Uterine smooth muscle cell (primary cell): ENCODE measurements at places on chromosomes 5 and 9. TPM values are rescaled to one million over a fixed set of nuclear protein-coding genes. Genes with fewer than 3 reads are reported as not detected.

BARHL1 gene
- not detected in 2 replicates for total RNA-seq

ORM2 gene
- total RNA-seq, result not detected in 2 replicates

SCGB3A2 gene
- not detected in 2 replicates for total RNA-seq

LAMC3 gene
- total RNA-seq, result 0.89 and 1.00 TPM in 2 replicates

SLC6A7 gene
- under 0.01 TPM in 1 of 2 replicates, not detected in the other for total RNA-seq

DNAI1 gene
- total RNA-seq, result 0.11 and 0.12 TPM in 2 replicates

TOR4A gene
- total RNA-seq, result 34.0 and 38.7 TPM in 2 replicates

CCL28 gene
- 1.5 and 3.9 TPM in 2 replicates for total RNA-seq

LCP2 gene
- total RNA-seq, result 0.25 TPM in 1 of 2 replicates, not detected in the other

CTSL gene
- total RNA-seq, result 687 TPM in 2 replicates

PTPRD gene
- total RNA-seq, result 8.9 and 13.2 TPM in 2 replicates

NELFB gene
- total RNA-seq, result 60.7 and 75.9 TPM in 2 replicates

FOXD4 gene
- total RNA-seq, result 0.62 TPM in 1 of 2 replicates, not detected in the other

ANKH gene
- 11.1 and 16.1 TPM in 2 replicates for total RNA-seq

BTNL9 gene
- total RNA-seq, result not detected in 2 replicates

AFAP1L1 gene
- 7.5 and 8.3 TPM in 2 replicates for total RNA-seq

OLFM1 gene
- 2.7 and 4.0 TPM in 2 replicates for total RNA-seq

HRH2 gene
- total RNA-seq, result not detected in 2 replicates

GPR150 gene
- total RNA-seq, result 0.12 and 0.33 TPM in 2 replicates

SHC3 gene
- 10.2 and 25.5 TPM in 2 replicates for total RNA-seq

TPPP gene
- 0.22 and 0.25 TPM in 2 replicates for total RNA-seq

TOR2A gene
- total RNA-seq, result 2.6 and 2.7 TPM in 2 replicates

PCDHGC3 gene
- total RNA-seq, result 39.6 and 44.7 TPM in 2 replicates

SLC45A2 gene
- total RNA-seq, result under 0.01 TPM in 2 replicates

CDC20B gene
- under 0.01 and 0.22 TPM in 2 replicates for total RNA-seq

PCDHGC4 gene
- total RNA-seq, result 2.2 and 2.4 TPM in 2 replicates

GLRA1 gene
- not detected in 2 replicates for total RNA-seq

CLTA gene
- 289 and 311 TPM in 2 replicates for total RNA-seq

ADAMTS16 gene
- 0.77 and 1.1 TPM in 2 replicates for total RNA-seq

ACSL6 gene
- 0.11 TPM in 1 of 2 replicates, not detected in the other for total RNA-seq

C6 gene
- total RNA-seq, result under 0.01 and 0.11 TPM in 2 replicates
